Pulmonary artery endothelial cell (primary cell): ENCODE measurements at places on chromosomes 5 and 9. TPM values are rescaled to one million over a fixed set of nuclear protein-coding genes. Genes with fewer than 3 reads are reported as not detected.

The AMBP gene
- not detected in 2 replicates for total RNA-seq

DNA sequence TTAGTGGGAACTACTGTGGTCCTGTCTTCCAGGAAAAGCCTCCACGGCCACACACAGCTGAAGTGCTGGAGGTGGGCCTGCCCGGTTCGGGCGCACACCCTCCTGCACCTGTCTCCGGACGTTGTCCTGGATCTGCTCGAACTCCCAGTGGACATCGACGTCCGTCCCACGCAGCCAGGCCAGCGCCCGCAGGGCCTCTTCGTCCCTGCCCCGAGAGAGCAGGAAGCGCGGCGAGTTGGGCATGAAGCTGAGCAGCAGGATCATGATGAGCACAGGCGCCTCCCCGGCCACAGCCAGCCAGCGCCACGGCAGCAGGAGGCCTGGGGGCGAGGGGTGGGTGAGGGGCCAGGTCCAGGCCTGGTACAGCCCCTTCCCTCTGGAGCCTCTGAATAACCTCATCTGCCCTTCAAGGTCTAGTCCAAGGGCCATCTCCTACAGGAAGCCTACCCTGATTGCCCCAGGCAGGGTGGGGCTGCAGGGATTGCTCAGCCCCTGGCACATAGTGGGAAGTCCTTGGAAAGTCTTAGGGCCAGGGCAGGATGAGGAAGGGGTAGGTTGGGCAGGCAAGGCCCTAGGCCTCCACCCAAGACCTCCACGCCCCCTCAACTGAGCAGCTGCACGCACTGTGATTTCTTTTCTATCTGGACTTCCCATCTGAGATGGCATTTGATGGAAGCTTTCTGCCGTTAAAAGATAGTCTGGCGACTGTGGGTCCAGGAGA is 3.4 kb downstream of the SLC2A6 start:
- DNase-seq, result no peak

DNA sequence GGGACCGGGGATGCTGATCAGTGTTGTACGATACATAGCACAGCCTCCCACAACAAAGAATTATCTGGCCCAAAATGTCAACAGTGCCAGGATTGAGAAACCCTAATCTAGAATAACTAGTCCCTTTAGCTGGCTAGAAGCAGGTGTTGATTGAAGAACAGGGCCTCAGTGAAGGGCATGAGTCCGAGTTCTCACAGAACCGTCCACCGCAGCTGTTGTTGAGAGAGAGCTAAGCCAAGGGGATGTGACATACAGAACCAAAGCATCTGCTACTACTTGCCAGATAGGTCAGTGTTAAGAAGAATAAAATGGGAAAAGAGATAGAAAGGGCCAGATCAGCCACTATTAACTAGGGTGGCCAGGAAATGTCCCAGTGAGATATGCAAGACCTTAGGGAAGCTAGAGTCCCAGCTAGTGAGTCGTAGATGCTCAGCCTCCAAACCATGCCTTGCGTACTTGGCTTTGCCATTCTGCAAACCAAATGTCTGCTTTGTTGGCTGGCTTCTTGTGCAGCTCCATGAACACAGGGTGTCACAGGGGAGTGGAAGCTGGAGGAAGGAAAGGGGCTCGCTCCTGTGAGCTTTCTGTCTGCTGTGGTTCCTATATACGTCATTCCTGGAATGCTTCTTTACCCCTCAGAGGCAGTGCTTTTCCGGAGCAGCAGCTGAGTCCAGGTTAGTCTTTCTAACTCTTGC is 68.9 kb downstream of the FBXO38 start:
- no peak for DNase-seq

The PAXX gene
- total RNA-seq, result 17.8 and 18.0 TPM in 2 replicates

DNA sequence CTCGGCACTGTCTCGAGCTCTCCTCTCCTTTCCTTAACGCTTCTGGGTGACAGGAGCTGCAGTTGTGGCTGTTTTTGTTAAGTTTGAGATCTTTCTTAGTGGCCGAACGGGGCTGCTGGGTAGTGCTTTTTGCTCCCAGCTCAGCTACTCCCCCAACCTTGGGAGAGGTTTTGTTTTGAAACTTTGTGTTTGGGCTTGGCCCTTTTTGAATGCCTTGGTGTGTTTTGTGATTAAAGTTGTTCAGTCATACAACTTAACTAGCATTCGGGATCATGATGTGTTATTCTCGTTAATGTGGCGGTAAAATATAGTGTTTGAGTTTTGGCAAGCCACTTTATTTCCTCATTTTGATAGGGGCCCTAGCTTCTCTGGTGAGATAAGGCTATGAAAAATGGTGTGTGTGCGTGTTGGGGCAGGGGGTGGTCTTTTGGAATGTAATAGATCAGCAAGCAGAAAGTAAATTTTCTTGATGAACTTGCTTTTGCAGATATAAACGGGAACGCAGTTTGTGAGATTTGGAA is 1.1 kb downstream of the KDM3B start:
- DNase-seq, result no peak

GRCh38 chr5:3931976-3932375 is 336.3 kb downstream of the IRX1 start:
- DNase-seq, result no peak

- DNase-seq, result peak; percentile 52
These were observed 1.4 kb upstream of the CIZ1 start for GRCh38 chr9:128192601-128193371.

DNA sequence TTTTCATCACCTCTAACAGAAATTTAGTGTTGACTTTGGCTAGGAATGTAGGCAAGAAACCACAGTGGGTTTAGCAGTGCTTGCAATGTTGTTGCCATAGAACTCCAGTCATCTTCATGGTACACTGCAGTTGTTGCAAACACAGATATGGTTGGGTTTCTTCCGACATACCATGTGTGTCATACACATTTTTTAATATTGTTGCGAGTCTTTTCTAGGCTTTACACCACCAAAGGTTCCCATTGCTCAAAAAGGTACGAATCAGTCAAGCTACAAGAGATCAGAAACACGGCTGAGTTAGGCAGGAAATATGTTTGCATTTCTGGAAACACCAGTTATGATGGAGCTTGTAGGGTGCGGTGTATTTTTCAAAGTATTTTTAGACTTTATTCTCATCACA is 172.4 kb downstream of the SYK start:
- DNase-seq, result no peak

- no peak for DNase-seq
These were observed 603.0 kb downstream of the BNC2 start for GRCh38 chr9:16267281-16268066.

The INPP5E gene
- 5.8 and 8.7 TPM in 2 replicates for total RNA-seq

DNA sequence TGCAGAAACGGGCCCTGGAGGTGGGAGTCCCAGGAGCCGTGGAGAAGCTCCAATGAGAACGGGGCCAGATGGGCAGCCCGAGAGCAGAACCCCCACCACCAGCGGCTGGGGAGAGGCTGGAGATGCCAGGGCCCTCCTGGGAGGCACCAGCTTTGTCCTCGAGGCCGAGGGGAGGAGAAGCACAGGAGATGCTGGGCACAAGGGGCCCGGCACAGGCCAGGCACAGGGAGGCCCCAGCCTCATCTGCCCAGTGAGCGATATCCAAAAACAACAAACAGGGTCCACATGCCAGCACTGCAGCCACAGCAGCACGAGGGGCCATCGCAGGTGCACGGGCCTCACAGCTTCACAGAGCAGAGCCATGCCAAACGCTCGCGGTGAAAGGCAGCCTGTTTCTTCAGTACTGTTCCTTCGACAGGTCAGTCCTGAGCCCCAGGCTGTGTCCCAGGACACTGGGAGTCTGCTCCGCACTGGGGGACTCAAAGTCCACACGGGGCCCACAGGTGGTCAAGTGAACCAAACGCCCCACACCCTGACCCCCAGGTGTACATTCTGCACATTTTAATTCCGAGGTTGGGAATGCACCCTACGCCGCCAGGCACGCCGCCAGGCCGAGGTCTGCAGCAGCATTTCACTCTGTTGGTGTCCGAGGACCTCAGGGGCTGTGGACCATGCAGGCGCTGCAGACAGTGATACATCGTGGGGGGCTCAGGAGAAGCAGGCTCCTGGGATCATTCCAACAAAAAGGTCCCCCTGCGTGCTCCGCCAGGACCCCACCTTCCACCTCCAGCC is 9.5 kb downstream of the LPCAT1 start:
- no peak for DNase-seq

- no peak for DNase-seq
These were observed 15.9 kb upstream of the MOB3B start for GRCh38 chr9:27545471-27545870.

- DNase-seq, result peak; percentile 43
These were observed 54.7 kb downstream of the ANXA2R start for GRCh38 chr5:42985129-42986037.

GRCh38 chr5:130715541-130715940 is 449.5 kb downstream of the HINT1 start:
- DNase-seq, result no peak

DNA sequence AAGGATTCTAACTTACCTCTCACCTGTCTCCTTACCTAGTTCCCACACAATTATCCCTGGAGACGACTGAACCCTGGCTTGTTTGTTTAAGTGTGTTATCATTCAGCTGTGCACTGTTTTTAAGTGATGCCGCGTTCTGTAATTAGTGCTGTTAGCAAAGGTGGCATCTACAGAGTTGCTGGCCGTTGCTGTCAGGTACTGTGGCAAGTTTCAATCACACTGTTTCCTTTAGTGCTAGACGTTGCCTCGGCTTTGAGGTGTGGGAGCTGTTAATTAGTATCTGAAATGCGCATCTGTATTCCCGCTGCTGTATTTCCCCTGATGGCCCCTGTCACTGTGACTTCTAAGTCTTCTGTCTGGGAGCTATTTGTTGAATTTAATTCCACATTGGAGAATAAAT is 193.8 kb upstream of the GAS1 start:
- no peak for DNase-seq

The ZNF484 gene
- 10.0 and 16.1 TPM in 2 replicates for total RNA-seq

The PRRX2 gene
- not detected in 2 replicates for total RNA-seq

DNA sequence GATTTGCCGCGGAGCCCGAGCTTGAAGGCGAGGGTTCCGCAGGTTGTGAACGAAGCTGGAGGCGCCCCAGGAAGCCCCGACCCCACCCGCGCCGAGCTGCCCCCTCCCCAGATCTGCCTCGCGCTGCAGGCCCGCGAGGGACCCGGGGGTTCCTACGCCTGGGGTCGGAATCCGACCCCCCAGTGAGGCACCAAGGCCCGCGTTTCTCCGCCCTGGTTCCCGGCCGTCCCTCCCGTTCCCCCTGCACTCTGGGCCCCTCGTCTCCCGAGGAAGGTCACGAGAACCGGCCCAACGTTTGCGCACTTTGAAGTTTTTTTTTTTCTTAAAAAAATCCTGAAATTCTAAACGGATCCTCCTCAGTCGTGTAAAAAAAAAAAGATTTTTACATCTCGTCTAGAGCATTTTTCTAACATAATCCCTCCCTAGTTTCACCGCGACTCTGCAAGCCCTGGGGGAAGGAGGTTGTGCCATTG is 880 bp upstream of the GFPT2 start:
- DNase-seq, result no peak

- no peak for DNase-seq
These were observed 1496.2 kb upstream of the CDH6 start for GRCh38 chr5:29697278-29697677.

DNA sequence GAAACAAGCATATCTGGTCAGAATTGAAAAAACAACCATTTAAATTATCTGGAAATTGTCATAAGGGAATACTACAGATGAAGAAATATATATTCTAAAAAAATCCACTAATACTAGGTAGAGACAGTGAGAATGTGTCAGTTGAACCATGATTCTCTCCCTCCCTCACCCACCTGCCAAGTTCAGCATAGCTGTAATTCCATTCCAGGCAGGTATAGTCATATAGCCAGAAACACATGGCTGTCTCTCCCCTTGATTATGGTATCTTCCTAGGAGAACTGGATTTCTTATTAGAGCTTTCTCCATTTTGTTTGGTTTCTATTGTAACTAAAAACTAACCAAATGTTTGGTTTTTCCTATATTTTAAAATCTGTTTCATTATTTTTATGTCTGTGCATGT is 509.2 kb downstream of the CDH10 start:
- DNase-seq, result no peak

DNA sequence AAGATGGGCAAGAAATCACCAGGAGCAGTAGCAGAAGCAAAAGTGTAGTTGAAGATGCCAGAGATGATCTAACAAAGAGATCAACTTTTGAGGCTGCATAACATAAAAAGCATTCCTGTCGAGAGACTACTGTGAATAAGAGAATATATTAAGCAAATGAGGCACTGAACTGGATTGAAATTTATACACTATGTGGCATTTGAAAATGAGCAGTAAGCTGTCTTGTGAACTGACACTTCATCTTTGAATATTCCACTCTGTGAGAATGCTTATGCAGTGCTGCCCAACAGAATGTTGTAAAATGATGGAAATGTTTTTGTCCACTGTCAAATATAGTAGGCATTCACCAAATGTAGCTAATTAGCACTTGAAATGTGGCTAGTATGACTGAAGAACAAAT is 18.9 kb upstream of the PRRC1 start:
- DNase-seq, result no peak

DNA sequence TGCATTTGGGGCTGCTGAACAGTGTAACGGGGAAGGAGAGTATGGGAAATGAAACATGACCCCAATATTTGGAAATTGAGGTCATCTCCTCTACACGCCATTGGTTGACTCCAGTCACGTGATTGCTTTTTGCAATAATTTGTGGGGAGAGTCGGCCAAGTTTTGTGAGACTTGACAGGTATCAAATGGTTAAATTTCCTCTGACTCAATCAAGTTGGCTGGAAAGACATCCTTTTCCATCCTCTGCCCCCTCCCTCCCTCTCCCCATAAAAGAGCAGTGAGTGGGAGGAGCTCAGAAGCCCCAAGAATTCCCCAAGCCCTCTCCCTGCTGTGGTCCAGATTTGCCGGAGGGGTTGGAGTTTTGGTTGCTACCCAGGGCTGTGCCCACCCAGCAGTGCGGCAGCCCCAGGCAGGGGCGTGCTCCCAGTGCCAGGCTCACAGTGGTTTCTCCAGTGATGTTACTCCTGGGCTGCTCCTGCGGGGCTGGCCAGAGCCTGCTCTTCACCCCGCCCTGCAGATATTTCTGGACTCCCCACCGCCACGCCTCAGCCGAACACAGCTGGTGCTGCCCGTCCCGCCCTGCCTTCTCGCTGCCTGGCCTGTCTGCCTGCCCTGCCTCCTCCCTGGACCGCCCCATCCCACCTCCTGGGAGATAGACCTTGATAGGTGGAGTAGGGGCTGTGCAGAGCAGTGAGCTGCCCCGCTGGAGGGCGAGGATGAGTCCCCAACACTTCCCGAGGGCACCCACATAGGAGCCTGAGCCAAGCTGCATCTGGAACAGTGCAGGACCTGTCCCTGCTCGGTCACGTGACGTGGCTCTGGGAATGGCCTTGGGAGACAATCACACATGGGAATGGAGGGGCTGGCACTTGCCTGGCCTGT is 3.4 kb downstream of the COL5A1 start:
- DNase-seq, result peak; percentile 83

DNA sequence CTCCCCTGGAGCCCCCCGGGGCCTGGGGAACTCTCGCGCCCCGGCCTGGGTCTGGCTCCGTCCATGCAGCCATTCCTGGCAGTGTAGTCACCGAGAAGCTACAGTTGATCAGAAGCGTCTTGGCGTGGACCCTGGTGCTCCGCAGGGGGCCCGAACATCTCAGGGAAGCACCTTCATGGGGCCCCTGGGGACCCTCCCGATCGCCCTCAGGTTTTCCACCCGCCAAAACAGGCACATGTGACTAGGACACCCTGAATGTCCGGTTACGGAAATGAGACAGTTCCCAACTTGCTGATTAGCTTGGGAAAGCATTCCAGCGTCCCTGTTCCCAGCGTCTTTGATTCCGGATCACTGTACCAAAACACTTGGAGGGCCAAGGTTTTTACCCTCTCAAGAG is 472 bp downstream of the FBXO4 start:
- no peak for DNase-seq

The RAD50 gene
- total RNA-seq, result 13.1 and 22.9 TPM in 2 replicates

- no peak for DNase-seq
These were observed 181.3 kb downstream of the AUH start for GRCh38 chr9:91180240-91180929.

GRCh38 chr9:131657037-131657377 is 82.9 kb downstream of the RAPGEF1 start:
- no peak for DNase-seq

The UBTD2 gene
- 22.2 and 30.0 TPM in 2 replicates for total RNA-seq
